ENCODE measurements at places on chromosomes 7 and 10.

- no peak for DNase-seq
Measured at GRCh38 chr7:45366475-45366874, 207.7 kb upstream of the ADCY1 start.

DNA sequence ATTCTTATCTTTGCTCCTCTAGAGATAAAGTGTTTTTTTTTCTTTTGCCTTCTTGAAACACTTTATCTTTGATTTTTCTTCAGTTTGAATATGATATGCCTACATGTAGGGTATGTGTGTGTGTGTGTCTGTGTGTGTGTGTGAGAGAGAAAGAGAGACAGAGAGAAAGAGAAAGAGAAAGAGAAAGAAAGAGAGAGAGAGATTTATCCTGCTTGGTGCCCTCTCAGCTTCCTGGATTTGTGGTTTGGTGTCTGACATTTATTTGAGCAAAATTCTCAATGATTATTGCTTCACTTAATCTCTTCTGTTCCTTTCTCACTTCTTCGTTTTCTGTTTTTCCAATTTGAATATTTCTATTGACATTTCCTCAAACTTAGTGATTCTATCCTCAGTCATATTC is 60.3 kb downstream of the RAB18 start:
- no peak for DNase-seq

DNA sequence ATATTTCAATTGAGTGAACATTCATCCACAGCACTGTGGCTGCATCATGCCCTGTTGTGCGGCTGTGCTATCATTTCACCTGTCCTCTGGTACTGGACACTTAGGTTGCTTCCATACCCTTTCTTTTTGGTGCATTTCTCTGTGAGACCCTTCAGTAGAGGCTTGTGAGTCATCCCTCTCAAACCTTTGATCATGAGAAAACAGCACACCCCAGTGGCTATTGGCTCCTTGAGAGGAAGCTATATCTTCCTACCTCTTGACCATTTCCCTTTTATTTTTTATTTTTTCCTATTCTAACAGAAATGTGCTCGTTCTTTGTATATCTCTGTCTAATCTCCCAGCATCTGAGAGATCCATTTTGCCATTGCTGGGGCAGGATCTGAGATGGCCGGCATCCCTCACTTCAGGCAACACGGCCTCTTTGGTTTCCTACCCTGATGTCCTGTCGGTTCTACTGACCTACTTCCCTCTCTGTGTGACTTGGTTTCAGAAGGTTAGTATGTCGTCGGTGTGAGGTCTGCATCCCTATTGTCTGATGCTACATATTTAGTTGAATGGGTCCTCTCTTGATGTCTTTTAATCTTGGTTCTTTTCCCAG is 23.8 kb upstream of the PIK3AP1 start:
- DNase-seq, result no peak

DNA sequence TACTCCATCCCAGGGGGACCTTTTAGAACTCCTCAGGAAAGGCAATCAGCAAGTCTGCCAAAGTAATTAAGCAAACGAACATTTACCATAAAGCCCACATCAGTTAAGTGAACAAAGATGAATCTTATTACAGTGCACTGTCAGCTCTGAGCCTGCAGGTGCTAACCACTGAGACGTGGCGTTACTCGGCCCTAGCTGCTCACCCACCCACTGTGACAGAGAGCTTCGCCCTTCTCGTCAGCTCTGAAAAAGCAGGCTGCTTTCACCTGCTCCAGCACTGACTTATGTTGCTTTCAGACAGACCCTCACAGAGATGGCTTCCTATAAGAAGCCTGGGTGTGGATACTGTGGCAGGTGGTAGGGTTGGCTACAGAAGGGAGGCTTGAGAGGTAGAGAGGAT is 57.7 kb upstream of the KCNIP2 start:
- peak; percentile 42 for DNase-seq

GRCh38 chr10:127028556-127028955 is 123.3 kb downstream of the DOCK1 start:
- no peak for DNase-seq

DNA sequence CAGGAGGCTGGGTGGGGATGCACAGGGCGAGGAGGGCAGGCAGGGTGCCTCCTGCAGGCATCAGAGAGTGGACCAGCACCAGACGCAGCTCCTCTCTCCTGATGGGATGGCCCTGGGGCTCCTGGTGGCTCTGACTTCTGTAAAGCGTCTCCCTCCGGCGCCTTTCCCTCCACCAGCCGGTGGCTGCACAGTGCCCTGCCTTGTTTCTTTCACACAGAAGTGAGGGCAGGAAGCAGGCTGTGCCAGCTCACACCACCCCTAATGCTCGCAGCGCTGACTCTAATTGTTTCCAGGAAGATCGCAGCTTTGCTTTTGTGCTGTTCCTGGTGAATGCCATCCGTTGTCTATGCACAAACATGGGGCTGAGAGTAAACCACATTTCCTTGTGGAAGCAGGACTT is 152.3 kb upstream of the LANCL2 start:
- DNase-seq, result no peak

DNA sequence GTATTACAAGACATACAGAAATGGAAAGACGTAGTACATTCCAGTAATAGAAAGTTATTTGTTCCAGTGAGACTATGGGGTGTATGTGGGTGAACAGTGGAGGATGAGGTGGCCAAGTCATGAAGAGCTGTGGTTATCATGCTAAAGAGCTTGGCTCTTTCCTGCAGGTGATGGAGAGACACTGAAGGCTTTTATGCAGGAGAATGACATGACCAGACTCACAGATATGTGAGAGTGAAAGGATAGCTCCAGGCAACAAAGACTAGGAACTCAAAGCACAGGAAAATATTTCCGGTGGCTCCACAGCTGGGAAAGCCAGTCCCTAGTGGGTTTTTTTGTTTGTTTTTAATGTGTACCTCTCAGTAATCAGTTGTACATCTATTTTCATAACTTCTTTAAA is 133.5 kb downstream of the TSPAN12 start:
- DNase-seq, result no peak

DNA sequence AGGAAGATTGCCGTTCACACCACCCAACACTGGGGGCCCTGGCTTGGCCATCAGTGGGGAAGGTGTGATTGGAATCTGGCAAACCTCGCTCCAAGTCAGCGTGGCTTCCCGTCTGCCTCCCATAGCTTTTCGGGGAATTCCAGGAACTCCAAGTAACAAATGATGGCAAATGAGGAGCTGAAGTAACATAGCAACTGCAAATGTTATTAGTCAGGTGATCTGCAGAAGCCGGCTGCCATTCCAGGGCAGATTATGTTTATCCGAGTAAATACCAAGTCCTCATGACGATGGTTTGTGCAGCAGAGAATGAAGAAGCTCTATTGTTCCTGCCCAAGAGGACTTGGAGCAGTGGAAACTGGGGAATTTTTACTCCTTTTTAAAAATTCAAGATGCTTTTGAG is 270.5 kb upstream of the PODXL start:
- no peak for DNase-seq

DNA sequence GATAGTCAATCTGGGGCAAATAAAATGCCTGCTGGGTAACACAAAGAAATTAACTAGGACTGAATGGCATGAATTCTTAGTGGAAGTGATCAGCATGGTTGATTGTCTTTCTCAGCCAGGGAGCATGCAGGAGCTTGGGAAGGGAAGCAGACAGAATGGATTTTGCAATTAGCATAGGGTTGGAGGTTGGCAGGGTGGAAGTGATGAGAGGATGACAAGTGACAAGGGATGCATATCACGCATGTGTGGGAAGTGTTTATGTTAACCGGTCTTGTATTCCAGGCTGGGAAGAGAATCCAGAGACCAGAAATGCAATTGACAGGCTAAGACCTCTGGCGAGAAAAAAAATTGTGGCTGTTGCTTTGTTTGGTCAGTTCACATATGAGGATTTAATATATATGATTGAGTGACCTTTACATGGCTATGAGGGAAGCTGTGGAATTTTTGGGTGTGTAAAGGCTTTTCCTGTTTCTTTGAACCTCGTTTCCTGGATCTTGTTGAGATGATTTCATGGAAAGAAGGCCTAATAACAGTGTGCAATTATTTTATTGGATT is 8.3 kb downstream of the MDFIC start:
- no peak for DNase-seq

DNA sequence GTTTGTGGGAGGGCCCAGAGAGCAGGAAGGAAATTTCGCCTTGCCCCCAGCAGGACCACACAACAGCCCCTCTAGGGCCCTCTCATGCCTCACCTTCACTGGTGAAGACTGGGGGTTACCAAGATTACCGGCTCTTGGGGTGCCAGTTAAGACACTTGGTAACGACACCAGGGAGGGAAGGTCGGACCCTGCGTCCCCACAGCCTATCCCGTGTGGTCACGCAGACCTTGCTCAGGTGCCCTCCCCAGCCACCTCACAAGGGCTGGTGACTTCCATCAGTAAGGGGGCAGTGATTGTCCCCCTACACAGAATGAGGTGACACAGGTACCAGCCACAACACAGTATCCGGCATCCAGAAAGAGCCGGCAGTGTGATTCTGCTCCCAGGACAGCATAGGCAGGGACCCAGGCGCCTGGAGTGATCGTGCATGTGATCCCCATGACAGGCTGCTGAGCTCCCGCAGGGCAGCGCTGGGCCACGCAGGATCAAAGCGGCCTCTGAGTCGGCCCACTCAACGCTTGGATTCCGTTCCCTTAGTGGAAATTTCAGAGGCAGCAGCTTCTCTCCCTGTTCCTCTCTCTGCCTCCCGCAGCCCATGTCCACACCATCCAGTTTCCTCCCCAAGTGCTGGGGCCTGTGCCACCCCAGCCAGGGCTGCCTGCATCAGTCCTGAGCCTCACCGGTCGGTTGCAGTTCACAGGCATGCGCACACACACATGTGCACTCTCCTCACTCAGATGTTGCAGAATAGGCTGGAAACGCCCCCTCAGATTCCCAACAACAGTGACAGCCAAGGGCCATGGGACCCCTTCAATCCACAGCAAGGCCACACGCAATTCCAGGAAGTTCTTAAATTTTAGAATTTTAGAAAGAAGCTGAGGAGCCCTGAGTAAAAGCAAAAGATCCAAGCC is 35.8 kb downstream of the CAMK2B start:
- DNase-seq, result no peak

DNA sequence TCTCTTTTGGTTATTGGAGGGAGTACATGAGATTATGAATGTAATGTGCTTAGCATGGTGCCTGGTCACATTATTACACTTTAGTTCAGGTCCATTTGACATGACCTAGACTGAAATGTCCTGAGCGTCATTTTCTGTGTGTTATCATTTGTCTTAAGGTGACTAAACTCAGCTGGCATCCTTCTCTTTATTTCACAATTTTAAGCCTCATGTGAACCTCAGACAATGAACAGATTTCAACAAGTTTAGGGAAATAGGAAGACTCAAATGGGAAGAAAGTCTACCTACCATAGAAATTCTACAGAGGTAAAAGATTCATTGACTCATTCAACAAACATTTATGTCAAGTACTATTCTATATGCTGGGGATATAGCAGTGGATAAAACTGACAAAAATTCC is 70.2 kb upstream of the EXOC6 start:
- DNase-seq, result no peak

DNA sequence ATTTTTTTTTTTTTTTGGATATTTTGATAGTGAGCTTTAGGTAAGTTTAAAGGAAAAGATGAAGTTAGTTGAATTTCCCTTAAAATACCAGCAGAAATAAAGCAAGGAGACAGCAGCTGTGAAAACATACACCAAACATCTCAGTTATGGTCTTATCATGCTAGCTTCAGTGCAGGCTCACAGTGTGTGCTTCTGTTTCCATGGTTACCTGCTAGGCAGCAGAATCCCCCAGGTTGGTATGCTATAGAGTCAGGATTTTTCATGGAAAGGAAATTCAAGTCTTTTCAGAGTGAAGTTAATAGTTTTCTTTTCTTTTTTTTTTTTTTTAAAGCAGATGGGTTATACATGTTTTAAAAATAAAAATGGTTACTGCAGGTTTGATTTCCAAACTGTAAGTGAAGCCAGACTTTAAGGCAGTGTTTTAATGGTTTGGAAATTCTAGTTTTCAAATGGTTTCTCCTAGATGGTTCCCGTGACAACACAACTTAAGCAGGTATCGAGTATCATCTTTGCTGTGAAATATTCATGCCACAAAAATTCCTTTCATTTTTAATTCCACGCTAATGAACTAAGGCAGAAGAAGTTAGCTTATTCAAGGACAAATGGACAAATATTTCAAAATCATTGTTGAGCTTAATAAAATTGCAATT is 230.9 kb downstream of the BICC1 start:
- no peak for DNase-seq
